NCI-H1417 treated with DMSO at 0.1 percent for 48 hours (cell line): ENCODE measurements at places on chromosomes 13 and 19.

- no peak for DNase-seq
Observed at GRCh38 chr13:113969311-113969972, 4.4 kb downstream of the C13orf46 start.

GRCh38 chr19:2623798-2624197 lies 78.7 kb downstream of the GNG7 start:
- no peak for DNase-seq

GRCh38 chr13:85040215-85040614 lies 759.0 kb downstream of the SLITRK6 start:
- peak; percentile 96 for DNase-seq

DNA sequence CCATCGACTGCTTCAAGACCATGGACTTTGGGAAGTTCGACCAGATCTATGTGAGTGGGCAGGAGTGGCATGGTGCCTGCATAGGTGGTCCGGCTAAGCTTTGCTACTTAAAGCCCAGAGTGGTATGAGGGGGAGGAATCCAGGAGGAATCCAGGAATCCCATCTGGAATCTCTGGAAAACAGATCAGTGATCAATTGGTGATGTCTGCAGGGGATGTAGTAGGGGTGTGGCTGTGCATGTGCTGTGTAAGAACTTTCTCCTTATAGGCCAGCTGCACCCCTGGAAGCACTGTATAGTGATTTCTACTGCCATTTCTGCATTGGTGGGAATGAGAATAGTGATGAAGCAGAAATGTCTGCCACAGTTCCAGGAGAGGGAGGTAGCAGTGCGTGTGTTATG lies 23.6 kb downstream of the PNPLA6 start:
- DNase-seq, result no peak

- DNase-seq, result no peak
Observed at GRCh38 chr19:1819341-1820255, 7.5 kb upstream of the ATP8B3 start.

DNA sequence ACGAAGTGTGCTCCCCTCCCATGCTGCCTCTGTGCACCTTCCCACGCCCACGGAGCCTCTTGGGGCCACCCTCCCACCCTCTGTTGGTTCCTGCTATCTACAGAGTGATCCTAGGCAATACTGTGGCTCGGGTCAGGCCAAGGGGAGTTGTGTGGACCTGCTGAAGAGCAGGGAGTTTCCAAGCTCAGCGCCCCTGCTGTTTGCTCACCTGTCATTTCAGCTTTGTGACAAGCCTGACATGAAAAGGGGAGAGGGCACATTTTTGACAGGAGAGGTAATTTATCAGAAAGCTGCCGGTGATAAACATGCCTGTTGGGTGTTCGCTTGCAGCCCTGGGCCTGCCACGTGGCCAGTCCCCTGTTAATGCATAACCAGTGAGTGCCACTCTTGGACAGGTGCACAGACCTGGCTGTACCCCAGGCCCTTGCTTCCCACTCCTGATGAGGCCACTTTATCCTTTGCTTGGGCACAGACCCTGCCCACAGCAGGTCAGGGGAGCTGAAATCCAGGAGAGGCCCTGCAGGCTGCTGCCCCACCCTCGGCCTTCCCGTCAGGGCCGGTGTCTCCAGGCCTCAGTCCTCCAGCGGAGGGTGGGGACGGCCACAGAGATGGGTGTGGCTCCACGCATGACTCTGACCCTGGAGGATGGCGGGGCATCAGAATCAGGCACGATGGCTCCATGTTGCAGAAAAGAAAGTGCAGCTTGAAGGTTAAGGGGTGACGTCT lies 201.5 kb upstream of the GPR12 start:
- peak; percentile 35 for DNase-seq

GRCh38 chr13:73421310-73421912 lies 362.6 kb downstream of the KLF5 start:
- no peak for DNase-seq

DNA sequence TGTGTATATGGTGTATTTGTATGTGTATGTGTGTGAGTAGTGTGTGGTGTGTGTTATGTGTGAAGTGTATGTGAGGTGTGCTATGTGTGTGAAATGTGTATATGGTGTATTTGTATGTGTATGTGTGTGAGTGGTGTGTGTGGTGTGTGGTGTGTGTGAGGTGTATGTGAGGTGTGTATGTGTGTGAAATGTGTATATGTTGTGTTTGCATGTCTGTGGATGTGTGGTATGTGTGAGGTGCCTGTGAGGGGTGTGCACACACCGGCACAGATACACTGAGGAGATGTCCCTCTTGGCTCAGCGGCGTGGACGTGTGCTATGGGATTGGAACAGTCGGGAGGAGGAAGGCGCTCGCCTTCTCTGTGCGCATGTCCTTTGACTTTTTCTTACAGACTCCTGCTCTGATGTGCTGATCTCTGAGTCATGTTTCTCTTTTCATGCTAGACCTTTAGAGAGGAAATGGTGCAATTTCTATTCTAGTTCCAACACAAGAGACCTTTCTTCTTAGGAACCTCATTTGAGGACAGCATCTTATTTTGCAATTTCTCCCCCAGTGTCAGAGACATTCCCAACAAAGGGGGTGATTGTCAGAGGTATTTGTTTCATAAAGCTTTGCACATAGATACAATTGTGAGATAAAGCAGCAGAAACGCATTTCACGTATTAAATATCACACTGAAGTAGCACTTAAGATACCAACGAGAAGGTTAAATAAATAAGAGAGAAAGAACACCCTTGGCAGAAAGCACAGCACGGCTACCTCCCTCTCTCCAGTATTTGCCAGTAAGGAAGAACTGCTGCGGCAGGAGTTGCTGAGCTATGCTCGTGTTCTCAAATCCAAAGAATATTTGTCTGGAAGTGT lies 11.3 kb upstream of the TNFRSF19 start:
- no peak for DNase-seq

DNA sequence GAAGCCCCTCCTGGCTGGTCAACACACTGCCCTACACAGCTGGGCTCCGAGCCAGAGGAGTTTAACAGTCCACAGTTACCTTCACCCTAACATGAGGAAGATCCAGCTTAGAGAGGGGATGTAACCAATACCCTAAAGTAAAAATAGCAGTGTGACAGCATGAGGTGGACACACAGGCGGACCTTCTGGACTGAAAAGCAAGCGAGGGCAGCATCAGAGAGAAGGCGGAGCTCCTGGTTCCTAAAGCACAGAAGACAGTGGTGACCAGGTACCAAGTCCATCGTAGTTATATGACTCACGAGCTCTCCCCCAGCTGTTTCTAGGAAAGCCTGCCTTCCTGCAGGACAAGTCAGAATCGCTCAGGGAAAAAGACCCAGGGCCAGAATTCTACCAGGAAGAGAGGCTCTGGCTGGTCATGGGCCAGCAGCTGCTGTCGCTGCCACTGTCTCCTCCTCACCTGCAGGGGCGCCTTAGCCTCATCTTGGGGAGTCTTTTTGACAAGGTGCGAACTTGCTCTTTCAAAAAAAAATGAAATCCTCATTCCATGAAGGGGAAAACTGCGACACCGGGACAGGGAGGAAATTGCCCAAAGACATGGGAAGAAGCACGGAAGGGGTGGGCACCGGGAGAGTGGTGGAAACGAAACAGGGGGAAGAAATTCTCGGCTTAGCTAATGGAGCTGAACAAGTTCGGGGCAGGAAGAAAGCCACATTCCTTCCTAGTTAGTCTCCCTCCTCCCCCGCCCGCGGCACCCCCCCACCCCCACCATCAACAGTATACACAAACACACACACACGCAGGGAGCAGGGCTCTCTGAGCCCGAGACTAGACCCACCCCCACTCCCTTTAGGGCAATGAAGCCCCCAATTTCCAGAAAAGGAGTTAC lies 1.7 kb downstream of the ELL start:
- no peak for DNase-seq

DNA sequence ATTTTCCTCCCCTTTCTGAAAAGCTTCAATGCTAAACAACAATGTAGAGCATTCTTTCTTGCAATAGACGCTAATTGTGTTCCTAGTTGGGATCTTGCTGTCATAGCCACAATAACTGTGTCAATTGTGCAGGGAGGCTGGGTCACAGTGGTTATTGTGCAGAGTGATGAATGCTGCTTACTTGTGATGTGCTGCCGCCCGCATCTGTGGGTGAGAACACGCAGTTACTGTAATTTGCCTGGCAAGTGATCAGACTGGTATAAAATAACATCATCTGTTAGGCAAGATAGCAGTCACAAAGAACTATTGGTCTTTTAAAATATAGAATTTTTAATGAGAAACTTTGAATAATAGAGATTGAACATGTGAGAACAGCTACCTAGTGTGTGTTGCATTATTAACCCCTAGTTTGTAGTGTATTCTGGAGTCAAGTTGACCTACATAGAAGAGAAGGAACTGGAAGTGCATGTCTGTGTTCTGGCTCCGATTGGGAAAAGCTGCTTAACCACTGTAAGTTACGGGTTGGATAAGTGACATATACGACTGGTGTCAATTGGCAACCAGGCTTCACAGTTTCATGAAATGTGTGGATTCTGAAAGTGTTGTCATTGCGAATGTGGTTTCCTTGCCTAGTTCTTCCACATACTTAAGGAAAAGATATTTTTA lies 43.6 kb downstream of the SLAIN1 start:
- DNase-seq, result no peak

DNA sequence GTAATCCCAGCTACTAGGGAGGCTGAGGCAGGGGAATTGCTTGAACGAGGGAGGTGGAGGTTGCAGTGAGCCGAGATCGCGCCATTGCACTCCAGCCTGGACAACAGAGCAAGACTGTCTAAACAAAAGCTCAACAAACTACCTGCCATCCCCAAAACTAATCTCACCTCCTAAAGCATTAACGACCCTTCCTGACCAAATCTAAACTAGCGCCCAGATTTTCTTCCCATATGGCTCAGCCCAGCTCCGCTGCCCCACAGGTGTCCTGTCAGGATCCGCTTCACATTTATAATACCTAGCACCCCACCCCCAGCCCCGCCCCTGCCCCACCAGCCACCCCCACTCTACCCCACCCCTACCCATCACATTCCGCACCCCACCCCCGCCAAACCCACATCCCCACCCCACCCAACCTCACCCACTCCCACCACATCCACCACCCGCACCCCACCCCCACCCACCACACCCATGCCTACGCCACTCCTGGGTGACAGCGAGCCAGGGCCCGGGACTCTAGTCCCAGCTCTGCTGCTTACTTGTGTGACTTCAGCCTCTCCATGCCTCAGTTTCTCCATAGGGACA lies 599 bp downstream of the C19orf12 start:
- no peak for DNase-seq

DNA sequence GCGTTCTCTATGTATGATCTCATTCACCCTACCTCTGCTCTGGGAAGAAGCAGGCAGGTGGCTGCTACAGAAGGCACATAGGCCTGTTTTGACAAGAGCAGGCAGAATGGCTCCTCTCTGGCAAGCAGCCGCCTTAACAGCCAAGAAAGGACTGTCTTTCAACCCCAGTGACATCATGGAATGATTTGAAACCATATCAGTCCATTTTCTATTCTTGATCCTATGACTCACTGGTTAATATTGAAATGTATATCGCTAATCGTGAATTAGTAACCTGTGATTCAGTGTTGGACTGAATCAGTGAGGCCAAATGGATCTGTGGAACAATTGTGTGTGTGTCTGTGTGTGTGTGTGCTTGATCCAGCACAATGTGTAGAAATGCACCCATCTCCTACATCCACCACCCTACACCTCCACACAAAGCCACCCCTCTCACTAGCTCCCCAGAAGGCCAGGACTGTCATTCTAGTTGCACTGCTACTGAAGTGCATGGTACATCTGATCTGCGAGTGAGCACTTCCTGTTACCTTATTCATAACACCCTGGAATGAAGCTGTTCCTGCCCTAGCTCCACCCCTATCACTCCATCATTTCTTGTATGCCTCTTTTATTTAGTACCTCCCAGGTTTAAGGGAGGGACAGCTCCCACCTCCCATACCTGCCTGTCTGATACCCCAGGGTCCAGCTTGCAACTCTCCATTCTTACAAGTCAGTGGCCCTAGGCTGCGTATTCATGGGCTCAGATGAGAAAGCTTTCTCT lies 460.0 kb downstream of the FOXO1 start:
- no peak for DNase-seq

DNA sequence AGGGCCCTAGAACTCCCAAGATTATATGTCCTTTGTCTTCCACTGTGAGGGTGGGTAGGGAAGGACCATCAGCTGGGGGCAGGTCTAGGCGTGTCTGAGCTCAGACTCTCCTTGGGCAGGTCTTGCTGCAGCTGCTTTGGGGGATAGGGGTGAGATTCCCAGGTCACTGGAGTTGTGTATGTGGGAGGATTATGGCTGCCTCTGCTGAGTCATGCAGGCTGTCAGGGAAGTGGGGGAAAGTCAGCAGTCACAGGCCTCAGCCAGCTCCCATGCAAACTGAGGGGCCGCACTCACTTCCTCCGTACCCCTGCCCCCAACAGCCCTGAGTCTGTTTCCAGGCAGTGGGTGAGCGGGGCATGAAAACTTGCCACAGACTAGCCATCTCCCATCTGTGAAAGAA lies 600.8 kb downstream of the DIAPH3 start:
- no peak for DNase-seq

- no peak for DNase-seq
Observed at GRCh38 chr19:1262623-1263123, 6.5 kb upstream of the CIRBP start.

GRCh38 chr13:28488376-28489005 lies 6.4 kb downstream of the FLT1 start:
- DNase-seq, result no peak

- DNase-seq, result no peak
Observed at GRCh38 chr19:411723-412355, 2.9 kb upstream of the C2CD4C start.

DNA sequence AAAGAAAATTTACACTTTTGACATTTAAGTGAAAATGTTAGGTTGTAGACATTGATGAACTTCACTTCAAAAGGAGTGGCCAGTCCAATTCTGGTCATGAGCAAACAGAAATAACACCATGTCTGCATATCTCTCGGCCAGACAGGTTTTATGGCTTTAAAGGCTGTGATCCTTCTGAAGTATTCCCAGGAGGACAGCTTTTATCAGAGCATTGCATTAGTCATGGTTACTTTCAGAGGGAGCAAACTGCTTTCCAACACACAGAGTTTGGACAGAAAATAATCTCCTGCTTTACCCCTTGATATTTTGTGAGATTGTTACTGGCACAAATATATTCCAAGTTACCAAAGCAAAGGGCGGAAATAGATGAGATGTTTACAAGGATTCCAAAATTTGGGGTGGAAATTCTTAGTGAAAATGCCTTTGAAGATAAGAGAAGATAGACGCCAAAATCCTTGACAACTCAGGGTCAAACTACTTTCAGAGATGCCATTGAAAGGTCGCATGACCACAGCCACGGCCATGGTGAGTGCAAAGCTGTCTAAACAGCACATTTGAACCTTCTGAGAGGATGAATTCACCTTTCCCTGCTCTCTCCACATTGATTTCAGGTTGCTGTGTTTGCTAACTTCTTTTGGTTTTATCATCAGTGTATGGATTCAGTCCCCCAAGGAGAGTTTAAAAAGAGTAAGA lies 584.5 kb upstream of the SGCG start:
- no peak for DNase-seq

DNA sequence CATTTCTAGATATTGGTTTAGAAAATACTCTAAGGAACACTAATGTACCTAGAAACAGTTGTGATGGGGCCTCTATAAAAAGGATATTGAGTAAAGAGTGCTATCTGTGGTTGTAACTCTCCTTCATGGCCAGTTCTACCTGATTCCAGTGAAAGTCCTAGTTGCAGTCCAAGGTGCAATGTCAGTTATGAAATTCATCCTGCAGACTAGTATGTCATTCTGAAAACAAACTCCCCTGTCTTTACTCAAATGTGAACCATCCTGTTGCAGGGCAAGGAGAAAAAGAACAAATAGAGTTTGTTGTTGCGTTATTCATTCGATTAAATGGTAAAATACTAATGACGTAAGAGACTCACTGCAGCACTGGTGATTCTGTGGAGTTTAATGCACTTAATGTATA lies 18.3 kb upstream of the N4BP2L1 start:
- no peak for DNase-seq
